Diencephalon (tissue), 1 donor: ENCODE measurements at places on chromosomes 13 and 19. TPM values are rescaled to one million over a fixed set of nuclear protein-coding genes. Genes with fewer than 3 reads are reported as not detected.

ZNF492 gene
- total RNA-seq, result 4.4 TPM

CCNE1 gene
- total RNA-seq, result 6.7 TPM

ELSPBP1 gene
- not detected for total RNA-seq

PEAK3 gene
- not detected for total RNA-seq

SIN3B gene
- 52.6 TPM for total RNA-seq

TEX101 gene
- total RNA-seq, result not detected

SPTBN4 gene
- 39.7 TPM for total RNA-seq

PRKCG gene
- 5.8 TPM for total RNA-seq

ZNF208 gene
- total RNA-seq, result 11.8 TPM

RNF17 gene
- total RNA-seq, result 1.6 TPM

TMEM238 gene
- not detected for total RNA-seq

ACER1 gene
- not detected for total RNA-seq

FAM216B gene
- total RNA-seq, result 17.8 TPM

BEST2 gene
- total RNA-seq, result not detected

NCCRP1 gene
- 0.23 TPM for total RNA-seq

ZNF528 gene
- total RNA-seq, result 72.9 TPM

NAPSA gene
- 0.46 TPM for total RNA-seq

SCN1B gene
- 3.9 TPM for total RNA-seq

CHST8 gene
- 6.7 TPM for total RNA-seq

LILRA2 gene
- 0.46 TPM for total RNA-seq

RFX2 gene
- 7.6 TPM for total RNA-seq

IL12RB1 gene
- 0.69 TPM for total RNA-seq

RFPL4A gene
- not detected for total RNA-seq

GALP gene
- total RNA-seq, result not detected

CBY2 gene
- total RNA-seq, result not detected

MBD3L2 gene
- not detected for total RNA-seq

SCGB2B2 gene
- total RNA-seq, result 1.2 TPM

TUBB4A gene
- total RNA-seq, result 169 TPM

LRRC8E gene
- total RNA-seq, result under 0.01 TPM

THSD1 gene
- total RNA-seq, result 12.7 TPM

TNNT1 gene
- 20.5 TPM for total RNA-seq

GFY gene
- not detected for total RNA-seq

PTPRH gene
- 0.69 TPM for total RNA-seq

PLVAP gene
- total RNA-seq, result 1.2 TPM

NKPD1 gene
- 0.69 TPM for total RNA-seq

DIAPH3 gene
- 11.3 TPM for total RNA-seq

CASP14 gene
- not detected for total RNA-seq

WDR62 gene
- total RNA-seq, result 2.3 TPM

LILRB1 gene
- 0.46 TPM for total RNA-seq

FFAR1 gene
- total RNA-seq, result not detected

PLA2G4C gene
- total RNA-seq, result 22.6 TPM

KCNC3 gene
- 3.2 TPM for total RNA-seq

ZNF441 gene
- total RNA-seq, result 35.8 TPM

ZNF682 gene
- total RNA-seq, result 12.9 TPM

TINCR gene
- 13.4 TPM for total RNA-seq

CGB1 gene
- total RNA-seq, result not detected

CAMSAP3 gene
- 15.5 TPM for total RNA-seq

RASL11A gene
- 4.6 TPM for total RNA-seq
